ENCODE measurements at places on chromosomes 5 and 9.

- H3K36me3 ChIP-seq, result no peaks in the 10 kb centered on the region
- no peaks in the 10 kb centered on the region for H3K4me1 ChIP-seq
- H3K27ac ChIP-seq, result no peak overlapping the region
- no peak for DNase-seq
- no peaks in the 10 kb centered on the region for H3K27me3 ChIP-seq
- H3K4me3 ChIP-seq, result no peak overlapping the region
Measured at GRCh38 chr9:6565312-6565711, 80.2 kb downstream of the GLDC start.

- H3K4me1 ChIP-seq, result no peaks in the 10 kb centered on the region
- no peak for DNase-seq
- H3K36me3 ChIP-seq, result no peaks in the 10 kb centered on the region
- H3K27ac ChIP-seq, result no peak overlapping the region
Measured at GRCh38 chr5:32541241-32541640, 44.1 kb upstream of the SUB1 start.

- no peak overlapping the region for H3K27ac ChIP-seq
- H3K27me3 ChIP-seq, result peaks cover 4% of the 10 kb centered on the region
- H3K4me1 ChIP-seq, result peaks cover 8% of the 10 kb centered on the region
- DNase-seq, result no peak
Measured at GRCh38 chr9:89596937-89597555, 7.8 kb upstream of the GADD45G start.

- no peak overlapping the region for H3K27ac ChIP-seq
- no peaks in the 10 kb centered on the region for H3K27me3 ChIP-seq
- no peak overlapping the region for H3K4me3 ChIP-seq
- H3K4me1 ChIP-seq, result peaks cover 7% of the 10 kb centered on the region
Measured at GRCh38 chr9:109846776-109847175, 66.8 kb downstream of the PALM2AKAP2 start.

- no peak for DNase-seq
- H3K27me3 ChIP-seq, result peaks cover 2% of the 10 kb centered on the region
- no peak overlapping the region for H3K27ac ChIP-seq
- no peak overlapping the region for H3K4me3 ChIP-seq
Measured at GRCh38 chr5:1429496-1429895, 15.7 kb downstream of the SLC6A3 start.

- DNase-seq, result no peak
- H3K4me3 ChIP-seq, result no peak overlapping the region
- H3K27ac ChIP-seq, result no peak overlapping the region
- no peaks in the 10 kb centered on the region for H3K36me3 ChIP-seq
- no peaks in the 10 kb centered on the region for H3K27me3 ChIP-seq
- H3K4me1 ChIP-seq, result no peaks in the 10 kb centered on the region
Measured at GRCh38 chr5:89584339-89584956, 701.5 kb upstream of the MEF2C start.

GRCh38 chr5:14394365-14394764, 187.2 kb upstream of the OTULINL start:
- DNase-seq, result no peak
- no peaks in the 10 kb centered on the region for H3K27me3 ChIP-seq
- H3K27ac ChIP-seq, result no peak overlapping the region
- H3K4me1 ChIP-seq, result peaks cover under 1% of the 10 kb centered on the region
- no peak overlapping the region for H3K4me3 ChIP-seq
- H3K36me3 ChIP-seq, result peaks cover 50% of the 10 kb centered on the region

- no peak overlapping the region for H3K27ac ChIP-seq
- peaks cover 55% of the 10 kb centered on the region for H3K36me3 ChIP-seq
- no peaks in the 10 kb centered on the region for H3K4me1 ChIP-seq
- no peaks in the 10 kb centered on the region for H3K27me3 ChIP-seq
Measured at GRCh38 chr9:113177251-113177650, 26.4 kb downstream of the SLC31A2 start.

GRCh38 chr5:756171-756570, 28.4 kb downstream of the ZDHHC11B start:
- DNase-seq, result no peak
- H3K4me3 ChIP-seq, result no peak overlapping the region
- H3K27me3 ChIP-seq, result peaks cover 15% of the 10 kb centered on the region
- no peaks in the 10 kb centered on the region for H3K36me3 ChIP-seq

DNA sequence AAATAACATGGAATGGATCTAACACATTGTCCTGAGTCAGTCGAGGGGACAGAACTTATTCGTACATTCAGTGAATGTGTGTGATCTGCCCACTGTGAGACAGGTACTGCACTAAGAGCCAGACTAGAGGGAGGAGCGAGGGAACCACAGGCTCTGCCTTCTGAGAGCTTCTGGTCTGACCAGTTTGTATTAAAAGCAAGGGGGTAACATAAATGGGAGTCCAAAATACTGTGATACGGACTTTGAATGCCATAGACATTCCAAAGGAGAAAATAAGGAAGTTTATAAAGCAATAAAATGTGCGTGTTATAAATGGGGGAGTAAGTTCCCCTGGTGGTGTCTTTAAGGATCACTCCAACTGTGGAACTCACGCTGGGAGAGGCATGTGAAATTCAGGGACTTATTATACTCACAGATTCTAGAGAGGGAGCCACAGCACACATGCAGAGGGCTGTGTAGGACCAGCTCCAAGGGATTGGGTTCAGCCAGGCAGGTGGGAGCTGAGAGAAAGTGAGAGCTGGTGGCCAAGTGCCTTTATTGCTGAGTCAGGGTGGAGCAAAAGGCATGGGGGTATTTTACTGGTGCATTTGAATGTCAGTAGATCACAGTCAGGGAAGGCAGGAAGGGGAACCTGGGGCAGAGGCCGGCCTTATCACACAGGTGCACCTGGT, 186.5 kb upstream of the WWC1 start:
- peaks cover 9% of the 10 kb centered on the region for H3K4me1 ChIP-seq
- peaks cover 7% of the 10 kb centered on the region for H3K27me3 ChIP-seq
- no peak overlapping the region for H3K4me3 ChIP-seq
- DNase-seq, result no peak
- no peak overlapping the region for H3K27ac ChIP-seq

- H3K27ac ChIP-seq, result peak overlapping the region; percentile 96
- no peaks in the 10 kb centered on the region for H3K27me3 ChIP-seq
- H3K4me1 ChIP-seq, result peaks cover 46% of the 10 kb centered on the region
- DNase-seq, result no peak
Measured at GRCh38 chr9:124661271-124661670, 109.8 kb downstream of the NR6A1 start.

GRCh38 chr9:21744841-21745240, 57.6 kb upstream of the MTAP start:
- peaks cover 13% of the 10 kb centered on the region for H3K4me1 ChIP-seq
- peaks cover 1% of the 10 kb centered on the region for H3K27me3 ChIP-seq
- no peak for DNase-seq
- H3K27ac ChIP-seq, result no peak overlapping the region
- no peaks in the 10 kb centered on the region for H3K36me3 ChIP-seq
